ENCODE measurements at places on chromosomes 7 and 10.

DNA sequence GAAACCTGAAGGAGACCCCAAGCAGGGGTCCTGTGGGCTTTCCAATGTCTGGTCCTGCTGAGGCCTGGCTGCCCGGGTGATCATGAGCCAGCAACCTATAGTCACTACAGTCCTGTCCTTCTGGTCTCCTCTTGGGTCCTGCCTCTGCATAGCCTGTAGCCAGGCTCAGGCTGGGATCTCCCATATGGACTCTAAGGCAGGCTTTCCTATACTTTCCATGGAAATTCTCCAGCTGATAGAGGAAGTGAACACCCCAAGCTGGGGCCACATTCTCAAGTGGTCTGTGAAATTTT, 26.4 kb downstream of the ANXA8 start:
- no peak for DNase-seq

- no peak for DNase-seq
Observed at GRCh38 chr7:116279217-116279616, 68.9 kb downstream of the TES start.

GRCh38 chr10:33234831-33235237, 99.6 kb downstream of the NRP1 start:
- DNase-seq, result no peak

GRCh38 chr10:132541129-132541528, 3.5 kb downstream of the INPP5A start:
- no peak for DNase-seq

DNA sequence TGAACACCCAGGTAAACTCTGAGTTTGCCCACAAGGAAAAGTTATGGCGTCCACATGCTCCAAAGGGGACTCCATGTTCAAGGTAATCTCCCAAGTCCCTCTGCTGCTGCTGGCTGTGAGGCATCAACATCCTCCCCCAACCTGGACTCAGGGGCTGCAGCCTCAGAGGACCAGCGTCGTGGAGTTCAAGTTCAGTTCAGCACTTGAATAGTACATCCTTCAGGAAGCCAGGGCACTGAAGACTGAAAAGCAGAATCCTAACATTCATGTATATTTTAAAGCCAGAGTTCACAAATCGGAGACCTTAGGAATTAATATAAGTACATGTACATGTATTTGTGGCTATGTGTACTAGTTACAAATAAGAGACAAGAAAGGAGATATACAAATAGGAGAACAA, 90.4 kb downstream of the PTPRE start:
- no peak for DNase-seq

DNA sequence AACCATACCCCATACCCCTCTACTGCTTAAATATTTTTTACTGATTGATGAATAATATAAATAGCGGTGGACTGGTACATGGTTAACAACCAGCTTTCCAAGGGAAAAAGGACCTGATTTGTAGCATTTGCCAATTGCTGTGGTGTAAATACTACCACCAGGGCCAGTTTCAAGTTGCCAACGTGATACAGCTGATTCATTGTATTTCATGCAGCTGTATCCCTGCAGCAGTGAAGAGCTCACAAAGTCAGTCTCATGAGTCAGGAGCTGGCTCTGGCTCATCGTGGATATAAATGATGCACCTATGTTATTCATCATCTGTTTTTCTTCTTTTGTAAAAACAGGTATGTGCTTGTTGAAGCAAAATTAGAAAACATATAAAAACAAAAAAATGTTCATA, 15.2 kb downstream of the CALML5 start:
- no peak for DNase-seq

DNA sequence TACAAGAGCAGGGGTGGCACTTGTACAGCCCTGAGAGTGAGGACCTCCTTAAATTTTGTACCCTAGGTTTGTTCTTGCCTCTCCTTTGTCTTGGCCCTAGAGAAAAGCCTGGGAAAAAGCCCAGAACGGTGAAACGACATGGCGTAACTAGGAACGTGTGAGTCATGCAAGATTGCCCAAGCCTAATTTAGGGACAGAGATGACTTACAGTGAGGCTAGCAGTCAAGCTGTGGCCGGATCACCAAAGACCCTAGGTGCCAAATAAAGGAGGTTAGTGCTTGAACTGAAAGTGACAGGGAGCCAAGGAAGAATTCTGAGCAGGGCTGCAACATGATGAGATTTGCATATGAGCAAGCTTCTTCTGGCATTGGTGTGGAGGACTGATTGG, 25.1 kb downstream of the TBXAS1 start:
- DNase-seq, result no peak

- DNase-seq, result no peak
Observed at GRCh38 chr10:93565446-93565845, 1.0 kb upstream of the FFAR4 start.

DNA sequence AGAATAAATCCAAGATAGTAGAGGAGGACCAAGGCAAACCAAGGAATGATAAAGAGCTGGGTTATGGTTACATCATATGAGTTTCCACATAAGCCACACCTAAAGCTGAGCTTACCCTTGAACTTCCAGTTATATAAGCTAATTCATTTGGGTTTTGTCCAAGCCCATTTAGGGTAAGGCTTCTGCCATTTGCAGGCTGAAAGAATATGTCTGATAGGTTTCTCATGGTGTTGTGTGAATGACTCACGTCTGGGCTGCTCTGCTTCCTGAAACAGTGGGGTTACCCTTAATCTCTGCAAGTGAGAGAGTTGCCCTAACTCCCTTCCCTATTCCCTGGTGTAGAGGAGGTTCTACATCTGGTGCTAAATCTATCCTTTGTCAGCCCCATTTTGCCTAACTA, 60.8 kb downstream of the PTTG1IP2 start:
- no peak for DNase-seq

DNA sequence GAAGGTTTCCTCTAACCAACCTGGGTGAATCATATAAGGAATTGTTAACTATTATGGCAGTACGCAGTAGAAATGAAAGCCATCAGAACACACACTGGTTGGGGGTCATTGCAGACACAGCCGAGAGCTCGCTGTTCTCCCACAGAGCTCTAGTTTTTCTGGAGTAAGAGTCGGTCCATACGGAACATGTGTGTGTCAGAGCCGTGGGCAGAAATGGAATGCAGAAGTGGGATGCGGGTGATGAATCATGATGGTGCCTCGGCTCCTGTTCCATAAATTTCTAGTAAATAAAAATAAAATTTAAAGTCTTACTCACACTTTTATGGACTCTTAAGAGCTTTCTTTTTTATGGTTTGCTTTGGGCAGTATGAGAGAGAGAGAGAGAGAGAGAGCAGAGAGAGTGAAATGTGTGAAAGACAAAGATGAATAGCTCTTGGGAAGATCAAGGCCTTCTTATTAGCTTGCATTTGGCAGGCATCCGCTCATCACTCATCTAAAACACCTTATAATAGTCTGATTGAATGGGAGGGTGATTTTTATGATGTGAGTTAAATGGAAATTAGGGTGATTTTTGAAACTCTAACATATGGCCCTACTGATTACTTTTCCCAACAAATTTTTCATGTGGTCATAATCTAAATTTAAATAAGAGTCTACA, 98.8 kb upstream of the PFKP start:
- DNase-seq, result no peak

- DNase-seq, result no peak
Observed at GRCh38 chr7:138258197-138258559, 181.9 kb downstream of the AKR1D1 start.

- peak; percentile 48 for DNase-seq
Observed at GRCh38 chr7:42237811-42238541, 967 bp upstream of the GLI3 start.

DNA sequence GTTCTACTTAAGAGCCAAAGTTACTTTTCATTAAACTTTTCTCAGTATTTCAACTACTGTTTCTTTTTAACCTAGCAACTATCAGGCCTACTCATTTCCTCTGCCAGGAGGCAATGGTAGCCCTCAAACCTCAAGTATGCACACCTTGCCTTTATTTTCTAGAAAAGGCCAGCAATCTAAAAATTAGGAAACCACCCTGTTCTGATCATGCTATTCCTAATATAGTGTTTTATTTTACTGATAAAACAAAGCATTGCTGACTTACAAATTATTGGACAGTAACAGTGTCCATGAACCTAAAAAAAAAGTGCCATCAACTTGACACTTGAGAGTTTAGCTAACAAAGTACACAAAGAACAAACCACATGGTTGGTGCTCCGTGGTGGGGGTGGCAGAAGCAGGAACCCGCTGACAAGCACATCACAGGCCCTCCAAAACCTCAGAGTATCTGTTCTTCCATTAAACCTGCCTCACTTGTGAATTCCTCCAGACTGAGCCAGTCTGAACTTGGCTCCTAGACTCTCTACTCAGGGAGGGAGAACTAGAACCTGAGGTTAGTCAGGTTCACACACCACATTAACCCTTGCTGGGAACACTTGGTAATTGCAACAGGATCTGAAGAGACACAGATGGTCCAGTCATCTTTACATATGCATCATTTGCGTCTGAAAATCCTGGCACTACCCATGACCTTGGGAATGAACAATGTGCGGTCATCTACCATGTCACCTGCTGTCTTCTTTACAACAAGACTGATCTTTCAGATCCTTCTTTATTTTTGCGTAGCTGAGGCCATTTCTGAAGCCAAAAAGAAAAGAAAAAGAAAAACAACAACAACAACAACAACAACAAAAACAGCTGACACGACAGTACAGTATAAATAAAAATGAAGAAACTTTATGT, 31.9 kb downstream of the PIP4K2A start:
- DNase-seq, result no peak

All from globus pallidus (tissue), 1 donor.